ENCODE measurements at places on chromosomes 1 and 21. TPM values are rescaled to one million over a fixed set of nuclear protein-coding genes. Genes with fewer than 3 reads are reported as not detected.

DNA sequence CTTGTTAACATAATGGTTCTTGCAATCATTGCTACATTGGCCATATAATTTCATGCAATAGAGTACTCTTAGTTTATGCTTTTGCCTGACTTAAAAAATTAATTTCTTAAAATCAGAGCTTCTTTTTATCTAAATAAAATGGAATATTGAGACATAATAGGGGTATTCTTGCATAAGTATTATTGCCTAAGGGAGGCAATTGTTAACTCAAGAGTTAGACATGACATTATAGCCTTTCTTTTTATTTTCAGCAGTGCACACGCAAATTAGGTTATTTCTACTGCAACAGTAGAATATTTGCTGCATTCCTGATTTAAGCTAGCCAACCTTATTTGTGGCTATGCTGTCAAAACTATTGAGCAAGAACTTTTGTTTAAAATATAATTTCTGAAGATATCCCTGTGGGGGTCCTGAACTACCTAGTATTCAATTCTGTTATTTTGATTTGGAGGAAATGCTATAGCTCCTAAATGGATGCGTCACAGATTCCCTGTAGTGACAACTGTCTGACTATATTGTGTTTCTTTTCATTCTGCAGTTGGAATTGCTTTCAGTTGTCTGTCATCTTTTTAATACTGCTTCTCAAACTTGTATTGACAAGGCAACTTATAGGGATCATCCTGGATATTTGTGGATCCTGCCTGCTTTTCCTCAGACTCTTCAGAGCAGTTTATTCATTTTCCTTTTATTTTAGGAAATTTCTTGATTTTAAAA, 211.0 kb downstream of the PATJ start:
- H3K36me3 ChIP-seq, result no peaks in the 10 kb centered on the region
- DNase-seq, result no peak
- H3K4me1 ChIP-seq, result no peaks in the 10 kb centered on the region
- no peak overlapping the region for H3K27ac ChIP-seq

Gene CELA2A
- polyA plus RNA-seq, result not detected

DNA sequence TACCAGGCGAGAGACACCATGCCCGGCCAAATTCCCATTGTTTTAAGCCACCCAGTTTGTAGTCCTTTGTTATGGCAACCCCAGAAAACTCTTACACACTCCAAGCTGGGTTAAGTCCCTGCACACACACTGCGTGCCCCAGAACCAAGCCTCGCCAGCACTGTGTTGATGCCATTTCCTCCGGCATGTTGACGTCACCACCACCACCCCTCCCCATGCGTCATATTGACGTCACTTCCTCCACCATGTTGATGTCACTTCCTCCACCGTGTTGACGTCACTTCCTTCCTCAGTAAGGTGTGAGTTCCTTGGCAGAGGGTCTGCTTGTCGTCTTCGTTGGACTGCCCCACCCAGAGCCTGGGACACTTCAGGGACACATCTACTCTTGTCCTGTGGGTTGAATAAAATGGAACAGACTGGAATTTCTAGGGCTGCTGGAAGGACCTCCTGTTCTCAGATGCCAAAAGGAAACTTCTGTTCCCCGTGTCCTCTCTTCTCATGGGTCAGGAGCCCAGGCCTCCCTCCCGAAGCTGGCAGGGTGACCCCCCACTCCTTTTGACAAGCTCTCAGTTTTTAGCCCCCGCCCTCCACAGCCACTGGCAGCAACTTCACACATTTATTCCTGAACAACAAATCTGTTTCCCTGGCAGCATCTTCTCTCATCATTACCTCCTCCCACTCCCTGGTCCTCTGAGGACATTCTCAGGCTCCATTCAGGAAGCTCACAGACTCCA, 643.3 kb downstream of the NPHP4 start:
- no peak overlapping the region for H3K4me3 ChIP-seq
- no peak for DNase-seq
- no peaks in the 10 kb centered on the region for H3K36me3 ChIP-seq
- H3K27me3 ChIP-seq, result no peaks in the 10 kb centered on the region
- H3K27ac ChIP-seq, result no peak overlapping the region
- H3K4me1 ChIP-seq, result peaks cover 5% of the 10 kb centered on the region

Gene KHDC4
- polyA plus RNA-seq, result 7.4 TPM

- DNase-seq, result no peak
- H3K27ac ChIP-seq, result no peak overlapping the region
- H3K4me1 ChIP-seq, result no peaks in the 10 kb centered on the region
- H3K4me3 ChIP-seq, result no peak overlapping the region
Measured at GRCh38 chr1:205243350-205244191, 15.8 kb downstream of the TMCC2 start.

Gene DDX59
- 22.6 TPM for polyA plus RNA-seq

GRCh38 chr1:103898576-103899345, 149.1 kb downstream of the AMY1C start:
- no peak overlapping the region for H3K4me3 ChIP-seq
- DNase-seq, result no peak
- no peak overlapping the region for H3K27ac ChIP-seq
- no peaks in the 10 kb centered on the region for H3K27me3 ChIP-seq

Gene TYW3
- polyA plus RNA-seq, result 6.1 TPM

Gene OR2T5
- polyA plus RNA-seq, result not detected

DNA sequence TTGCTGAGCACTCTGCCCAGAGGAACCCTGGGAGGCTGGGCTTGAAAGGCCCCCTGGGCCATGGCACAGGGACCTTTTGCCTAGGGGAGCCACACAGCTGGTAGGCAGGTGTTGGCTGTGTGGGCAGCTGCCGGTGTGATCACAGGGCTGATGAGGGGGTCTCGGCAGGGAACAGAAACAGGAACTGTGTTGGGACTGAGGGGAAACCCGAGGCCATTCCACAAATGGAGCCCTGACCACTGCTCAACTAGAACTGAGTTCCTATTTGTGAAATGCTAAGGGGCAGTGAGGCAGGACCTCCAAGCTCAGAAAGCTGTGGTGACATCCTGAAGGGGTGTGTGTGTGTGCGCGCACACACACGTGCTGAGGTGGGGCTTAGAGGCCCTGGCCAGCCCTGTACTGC, 6.4 kb upstream of the THEM5 start:
- no peak overlapping the region for H3K4me3 ChIP-seq
- no peaks in the 10 kb centered on the region for H3K4me1 ChIP-seq
- no peak overlapping the region for H3K27ac ChIP-seq
- no peak for DNase-seq

Gene HSD11B1
- polyA plus RNA-seq, result 0.74 TPM

DNA sequence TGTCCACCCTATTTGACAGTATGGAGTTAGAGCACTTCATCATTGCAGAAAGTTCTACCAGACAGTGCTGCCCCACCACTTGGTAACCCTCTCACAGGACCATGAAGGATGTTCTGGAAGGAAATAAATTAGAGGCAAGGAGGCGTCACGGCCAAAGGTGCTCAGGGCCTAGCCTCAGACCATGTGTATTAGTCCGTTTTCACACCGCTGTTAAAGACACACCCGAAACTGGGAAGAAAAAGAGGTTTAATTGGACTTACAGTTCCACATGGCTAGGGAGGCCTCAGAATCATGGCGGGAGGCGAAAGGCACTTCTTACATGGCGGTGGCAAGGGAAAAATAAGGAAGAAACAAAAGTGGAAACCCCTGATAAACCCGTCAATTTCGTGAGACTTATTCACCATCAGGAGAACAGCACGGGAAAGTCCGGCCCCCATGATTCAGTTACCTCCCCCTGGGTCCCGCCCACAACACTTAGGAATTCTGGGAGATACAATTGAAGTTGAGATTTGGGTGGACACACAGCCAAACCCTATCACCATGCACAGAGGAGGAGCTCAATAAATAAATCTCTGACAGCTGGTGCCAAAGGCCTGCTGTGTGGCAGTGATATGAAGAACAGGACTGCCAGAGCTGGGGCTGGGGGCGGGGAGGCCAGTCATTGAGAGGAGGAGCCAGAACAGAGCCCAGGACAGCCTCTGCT, 75.8 kb downstream of the FHAD1 start:
- H3K4me1 ChIP-seq, result no peaks in the 10 kb centered on the region
- H3K36me3 ChIP-seq, result no peaks in the 10 kb centered on the region
- H3K27me3 ChIP-seq, result no peaks in the 10 kb centered on the region
- DNase-seq, result no peak
- H3K4me3 ChIP-seq, result no peak overlapping the region

GRCh38 chr1:222596696-222597095, 7.0 kb upstream of the TAF1A start:
- H3K36me3 ChIP-seq, result no peaks in the 10 kb centered on the region
- no peaks in the 10 kb centered on the region for H3K4me1 ChIP-seq
- H3K27ac ChIP-seq, result no peak overlapping the region
- DNase-seq, result no peak

GRCh38 chr21:45040157-45040711, 34.1 kb upstream of the ADARB1 start:
- no peak overlapping the region for H3K4me3 ChIP-seq
- DNase-seq, result no peak
- H3K27me3 ChIP-seq, result peaks cover 4% of the 10 kb centered on the region
- H3K36me3 ChIP-seq, result no peaks in the 10 kb centered on the region
- no peaks in the 10 kb centered on the region for H3K4me1 ChIP-seq

DNA sequence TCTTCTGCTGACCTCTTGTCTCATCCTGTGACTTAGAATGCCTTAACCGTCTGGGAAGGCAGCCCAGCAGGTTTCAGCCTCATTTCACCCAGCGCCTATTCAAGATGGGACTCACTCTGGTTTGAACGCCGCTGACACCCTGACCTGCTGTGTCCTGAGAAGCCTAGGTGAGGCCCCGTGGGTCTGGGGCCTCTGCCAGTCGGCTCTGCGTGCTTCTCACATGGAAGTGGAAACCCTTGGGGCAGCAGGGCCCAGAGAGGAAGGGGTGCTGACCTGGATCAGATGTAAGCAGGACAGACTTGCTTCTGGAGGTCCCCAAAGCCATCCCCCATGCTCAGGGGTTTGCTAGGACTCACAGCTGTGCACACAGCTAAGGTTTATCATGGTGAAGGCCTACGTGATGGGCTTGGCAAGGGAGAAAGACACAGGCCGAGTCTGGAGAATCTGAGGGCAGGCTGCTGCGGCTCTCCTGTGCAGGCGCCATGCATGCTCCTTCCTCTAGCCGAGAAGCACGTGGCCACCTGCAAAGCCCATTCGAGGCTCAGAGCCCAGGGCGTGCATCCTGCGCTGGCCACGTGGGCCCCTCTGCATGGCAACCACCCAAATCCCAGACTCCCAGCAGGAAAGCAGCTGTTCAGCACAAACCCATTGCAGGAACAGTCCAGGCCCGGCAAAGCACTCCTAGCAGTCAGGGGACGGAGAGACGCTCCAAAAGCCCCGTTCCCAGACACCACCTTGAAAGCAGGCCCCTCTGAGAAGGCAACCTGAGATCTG, 3.8 kb downstream of the TRPM2 start:
- no peaks in the 10 kb centered on the region for H3K36me3 ChIP-seq
- no peak for DNase-seq
- no peaks in the 10 kb centered on the region for H3K27me3 ChIP-seq
- peaks cover 19% of the 10 kb centered on the region for H3K4me1 ChIP-seq

DNA sequence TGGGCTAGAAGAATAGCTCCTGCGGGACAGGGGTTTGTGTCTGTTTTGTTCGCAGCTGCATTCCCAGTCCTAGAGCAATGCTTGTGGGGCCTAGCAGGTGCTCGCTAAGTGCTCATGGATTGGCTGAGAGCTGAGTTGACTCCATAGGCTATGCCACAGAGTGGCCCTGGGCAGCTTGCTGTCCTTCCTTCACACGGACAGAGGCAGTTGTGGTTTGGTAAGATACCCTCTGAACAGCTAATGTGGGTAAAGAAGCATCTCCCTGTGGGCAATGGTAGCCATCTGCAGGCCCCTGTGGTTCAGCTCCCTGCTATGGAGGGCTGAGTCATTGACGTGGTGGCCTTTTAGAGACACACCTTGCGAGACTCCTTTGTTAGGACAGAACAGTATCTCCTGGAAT, 23.5 kb upstream of the LBR start:
- H3K27ac ChIP-seq, result no peak overlapping the region
- H3K4me1 ChIP-seq, result peaks cover 6% of the 10 kb centered on the region
- no peak overlapping the region for H3K4me3 ChIP-seq
- H3K27me3 ChIP-seq, result no peaks in the 10 kb centered on the region
- no peaks in the 10 kb centered on the region for H3K36me3 ChIP-seq
- DNase-seq, result no peak

Gene UMODL1
- 0.05 TPM for polyA plus RNA-seq

DNA sequence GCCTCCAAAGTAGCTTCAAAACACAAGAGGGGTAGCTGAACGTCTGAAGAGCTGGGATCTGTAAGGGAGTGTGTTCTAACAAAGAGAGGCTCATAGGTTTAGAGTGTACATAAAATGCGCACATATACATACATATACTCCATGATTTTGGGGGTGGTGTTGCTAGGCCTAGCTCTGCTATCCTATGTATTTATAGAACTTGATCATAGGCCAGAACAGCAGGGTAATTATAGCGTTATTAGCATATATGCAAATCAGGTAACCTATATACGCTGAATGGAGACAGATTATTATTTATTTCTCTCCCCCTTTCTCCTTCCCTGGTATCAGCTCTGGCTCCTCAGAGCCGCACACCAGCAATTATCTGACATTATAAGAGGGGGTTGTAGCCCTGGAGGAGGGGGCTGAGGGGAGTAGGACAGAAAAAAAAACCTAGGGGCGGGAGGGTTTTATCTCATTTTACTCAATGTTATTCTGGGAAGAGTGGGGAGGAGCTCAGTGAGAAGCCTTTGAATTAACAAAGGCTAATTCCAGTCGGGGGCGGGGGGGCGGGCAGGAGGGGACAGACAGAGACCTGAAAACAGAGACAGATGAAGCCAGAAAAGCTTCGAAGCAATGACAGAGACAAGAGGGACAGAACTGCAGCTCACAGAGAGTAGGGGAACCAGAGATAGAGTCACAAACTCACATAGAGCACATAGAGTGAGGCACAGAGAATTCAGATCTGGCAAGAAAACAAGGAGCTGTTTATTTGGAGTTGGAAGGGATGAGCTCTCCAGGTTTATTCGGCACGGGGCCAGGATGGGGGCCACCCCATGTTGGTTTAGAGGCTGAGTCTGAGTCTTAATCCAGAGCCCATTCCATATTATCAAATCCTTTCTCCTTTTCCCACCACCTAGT, 63.0 kb downstream of the RHBG start:
- no peaks in the 10 kb centered on the region for H3K36me3 ChIP-seq
- no peak for DNase-seq
- no peak overlapping the region for H3K4me3 ChIP-seq
- no peak overlapping the region for H3K27ac ChIP-seq

DNA sequence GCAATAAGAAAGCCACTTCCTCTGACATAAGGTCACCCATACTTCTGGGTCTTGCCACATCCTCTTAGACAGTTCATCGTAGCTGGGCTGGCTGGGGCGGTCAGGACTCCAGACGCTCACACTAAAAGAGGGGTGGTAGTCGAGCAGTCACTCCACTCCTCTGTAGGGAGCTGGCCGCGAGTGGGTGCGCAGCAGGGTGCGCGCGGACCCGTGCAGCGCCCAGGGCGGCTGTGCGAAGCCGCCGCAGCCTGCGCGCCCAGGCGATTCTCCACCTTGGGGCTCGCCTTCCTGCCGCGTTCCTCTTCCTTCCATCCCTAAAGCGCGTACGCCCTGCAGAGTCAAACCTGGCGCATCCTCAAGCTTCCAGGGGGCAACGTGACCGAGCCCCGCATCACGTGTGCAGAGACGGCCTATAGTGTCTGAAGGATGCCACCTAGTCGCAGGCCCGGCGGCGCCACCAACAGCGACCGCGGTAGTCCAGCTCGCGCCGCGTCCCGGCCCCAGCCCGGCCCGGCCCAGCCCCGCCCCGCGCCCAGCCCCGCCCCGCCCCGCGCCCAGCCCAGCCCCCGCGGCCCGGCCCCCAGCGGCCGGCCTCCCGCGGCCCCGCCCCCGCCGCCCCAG, 360 bp upstream of the PRDX6 start:
- DNase-seq, result peak; percentile 89
- peak overlapping the region; percentile 89 for H3K4me3 ChIP-seq
- peaks cover 44% of the 10 kb centered on the region for H3K4me1 ChIP-seq
- no peaks in the 10 kb centered on the region for H3K27me3 ChIP-seq

Gene SPRR2B
- polyA plus RNA-seq, result not detected

Data from CD4-positive, CD25-positive, alpha-beta regulatory T cell (primary cell).